Tongue (tissue), 3 donors: ENCODE measurements at places on chromosomes 7 and 10.

DNA sequence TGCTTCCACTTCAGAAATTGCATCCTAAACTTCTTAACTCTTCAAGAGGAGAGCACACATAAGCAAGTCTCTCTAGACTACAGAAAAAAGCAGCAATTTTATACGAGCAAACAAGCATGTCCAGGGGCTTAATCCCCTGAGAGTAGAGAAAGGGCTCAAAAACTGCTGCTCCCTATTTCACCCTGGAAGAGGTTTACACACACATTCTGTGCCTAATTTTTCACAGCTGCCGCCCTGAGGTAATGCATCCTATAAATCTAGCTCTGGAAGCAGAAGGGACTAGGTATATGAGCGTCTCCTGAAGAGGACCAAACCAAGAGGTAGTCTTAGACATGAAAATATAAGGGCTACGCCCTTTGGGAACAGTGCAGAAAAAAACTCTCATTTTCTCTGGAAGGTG is 73.1 kb downstream of the CRPPA start:
- DNase-seq: no peak

GRCh38 chr10:30701451-30702173 is 72.1 kb upstream of the LYZL2 start:
- DNase-seq: peak; percentile 38

DNA sequence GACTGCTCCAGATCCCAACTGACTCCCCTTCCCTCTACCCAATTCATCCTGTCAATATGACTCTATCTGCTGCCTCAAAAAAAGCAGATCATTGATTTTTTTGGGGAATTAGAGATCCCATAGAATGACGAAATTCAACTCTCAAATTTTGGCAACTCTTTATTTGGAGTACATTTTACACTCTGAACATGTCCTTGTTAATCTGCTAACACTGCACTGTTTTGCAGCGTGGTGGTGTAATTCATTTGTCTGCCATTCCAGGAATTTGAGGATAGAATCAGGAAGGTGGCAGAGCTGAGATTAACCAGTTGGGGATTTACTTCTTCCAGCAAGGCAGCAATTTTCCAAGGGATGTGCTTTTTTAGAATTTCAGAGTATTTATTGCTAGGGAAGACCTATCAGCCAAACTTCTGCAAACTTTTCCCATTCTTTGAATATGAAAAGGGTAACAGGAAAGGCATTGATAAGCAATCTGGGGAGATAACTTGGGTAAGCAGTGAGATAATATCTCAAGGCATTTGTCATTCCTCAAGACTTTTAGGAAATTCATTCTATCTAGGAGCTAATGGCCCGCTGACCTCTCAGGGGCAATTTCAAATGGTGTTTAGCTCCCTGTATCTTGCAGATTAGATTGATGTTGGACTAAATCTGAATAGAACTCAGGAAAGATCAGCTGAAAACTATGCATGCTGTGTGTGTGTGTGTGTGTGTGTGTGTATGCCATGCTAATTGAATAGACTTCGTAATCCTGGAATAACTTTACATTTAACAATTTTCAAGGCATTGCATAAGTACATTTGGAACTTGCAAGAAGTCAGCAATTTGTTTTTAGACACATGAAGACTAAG is 9.7 kb downstream of the BAMBI start:
- DNase-seq: no peak

DNA sequence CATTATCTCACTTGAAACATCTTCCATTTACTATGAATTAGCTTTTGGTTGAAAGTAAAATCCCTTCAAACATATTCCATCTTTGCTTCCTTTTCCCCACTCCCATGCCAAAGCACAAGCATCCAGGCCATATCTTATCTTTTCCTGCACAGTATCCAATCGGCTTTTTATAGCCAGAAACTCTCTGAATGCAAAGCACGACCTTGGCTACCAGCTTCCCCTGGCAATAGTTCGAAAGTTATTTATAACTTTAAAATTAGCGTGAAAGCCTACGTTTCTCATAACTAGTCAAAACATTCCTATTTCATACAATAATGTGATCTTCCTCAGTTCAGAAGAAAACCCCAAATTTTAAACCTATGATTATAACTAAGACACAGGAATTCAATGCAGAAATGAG is 440 bp downstream of the CTNNA3 start:
- DNase-seq: peak; percentile 38

DNA sequence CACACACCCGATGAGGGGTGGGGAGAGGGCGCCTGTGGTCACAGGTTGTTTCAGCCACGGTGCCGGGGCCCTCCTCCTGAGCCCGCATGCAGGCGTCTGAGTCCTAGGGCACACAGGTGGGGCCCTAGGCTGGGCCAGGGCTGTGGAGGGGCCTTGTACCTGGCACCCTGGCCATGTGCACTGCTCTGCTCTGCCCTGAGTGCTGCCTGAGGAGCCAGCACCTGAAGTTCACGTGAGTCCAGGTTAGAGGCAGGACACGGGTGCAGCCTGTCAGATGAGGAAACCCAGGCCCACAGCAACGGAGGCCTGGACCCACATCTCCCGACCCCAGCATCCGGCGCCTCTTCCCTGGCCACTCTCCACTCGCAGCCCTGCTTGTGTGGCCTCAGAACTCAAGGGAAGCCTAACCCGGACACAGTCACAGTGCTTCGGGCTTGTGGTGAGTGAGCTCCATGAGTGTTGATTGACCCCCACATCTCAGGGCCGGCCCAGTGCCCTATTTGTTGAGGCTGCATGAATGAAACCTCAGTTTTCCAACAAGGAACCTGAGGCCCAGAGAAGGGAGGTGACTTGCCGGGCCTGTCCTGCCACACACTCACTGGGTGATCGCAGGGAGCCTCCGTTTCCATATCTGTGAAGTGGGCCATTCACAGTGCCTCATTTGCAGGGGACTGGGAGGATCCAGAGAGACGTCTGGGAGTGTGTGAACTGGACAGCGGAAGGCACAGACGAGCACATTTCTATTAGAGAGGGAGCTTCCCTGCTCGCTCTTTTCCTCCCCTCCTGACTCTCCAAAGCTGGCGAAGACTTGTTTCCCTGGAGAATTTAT is 39.6 kb downstream of the PPIF start:
- no peak for DNase-seq

DNA sequence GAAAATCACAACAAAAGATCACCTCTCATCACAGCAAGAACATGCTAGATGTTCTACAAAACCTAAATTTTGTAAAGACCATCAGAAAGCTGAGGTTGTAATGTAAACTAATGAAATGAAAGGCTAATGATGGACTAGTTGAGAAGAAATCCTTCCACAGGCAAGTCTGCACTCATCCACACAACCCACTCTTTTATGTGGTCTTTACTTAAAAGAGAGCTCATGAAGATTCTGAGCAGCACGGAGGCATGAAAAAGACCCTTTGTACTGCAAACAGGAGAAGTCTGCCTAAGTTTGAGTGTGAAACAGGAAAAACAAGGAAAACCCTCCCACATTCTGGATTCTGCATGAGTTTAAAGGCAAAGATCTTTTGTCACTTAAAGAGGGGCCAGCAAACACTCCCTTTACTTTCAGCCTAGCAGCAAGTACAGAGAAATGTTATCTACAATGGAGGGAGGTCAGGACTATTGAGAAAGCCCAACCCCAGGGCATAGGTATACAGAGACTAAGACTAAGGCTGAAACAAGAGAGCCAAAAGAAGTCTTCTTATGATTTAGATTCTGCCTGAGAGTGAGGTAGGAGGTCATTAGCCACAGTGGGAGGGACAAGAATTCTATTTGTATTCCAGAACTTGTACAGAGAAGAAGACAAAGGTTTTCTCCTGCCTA is 521.2 kb upstream of the TEX47 start:
- no peak for DNase-seq

- no peak for DNase-seq
These were observed 87.1 kb downstream of the ITGA8 start for GRCh38 chr10:15632456-15633091.

GRCh38 chr7:73727952-73728351 is 8.5 kb upstream of the STX1A start:
- DNase-seq: no peak
